NCI-H460 (cell line): ENCODE measurements at places on chromosomes 3 and 15.

GRCh38 chr3:81839504-81840094 is 78.2 kb upstream of the GBE1 start:
- no peak for DNase-seq

DNA sequence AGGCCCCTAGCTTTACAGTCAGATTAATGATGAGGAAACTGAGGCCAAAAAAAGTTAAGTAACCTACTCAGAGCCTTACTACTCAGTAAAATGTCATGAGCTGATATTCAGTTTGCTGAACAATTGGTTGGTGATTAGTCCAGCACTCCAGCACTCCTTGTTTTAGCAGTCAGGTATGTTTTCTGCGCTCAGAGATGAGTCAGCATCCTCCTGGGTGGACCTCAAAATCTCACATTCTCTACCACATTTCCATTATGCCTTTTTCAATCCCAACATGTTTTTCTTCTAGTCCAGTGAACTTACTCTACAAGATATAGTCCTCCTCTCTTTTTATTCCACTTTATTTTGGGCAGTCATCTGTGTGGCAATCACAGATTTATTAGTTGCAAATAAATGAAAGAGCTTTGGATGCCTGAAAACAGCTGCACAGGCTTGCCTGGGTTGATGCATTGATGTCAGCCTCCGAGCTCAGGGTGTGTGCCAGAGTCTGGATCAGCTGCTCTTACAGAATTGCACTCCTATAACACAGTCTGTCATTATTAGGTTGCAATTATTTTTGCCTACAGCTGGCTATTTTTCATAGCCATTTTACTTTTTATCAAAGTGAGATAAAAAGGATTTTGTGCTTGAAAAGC is 133.2 kb downstream of the ARPP21 start:
- no peak for DNase-seq

DNA sequence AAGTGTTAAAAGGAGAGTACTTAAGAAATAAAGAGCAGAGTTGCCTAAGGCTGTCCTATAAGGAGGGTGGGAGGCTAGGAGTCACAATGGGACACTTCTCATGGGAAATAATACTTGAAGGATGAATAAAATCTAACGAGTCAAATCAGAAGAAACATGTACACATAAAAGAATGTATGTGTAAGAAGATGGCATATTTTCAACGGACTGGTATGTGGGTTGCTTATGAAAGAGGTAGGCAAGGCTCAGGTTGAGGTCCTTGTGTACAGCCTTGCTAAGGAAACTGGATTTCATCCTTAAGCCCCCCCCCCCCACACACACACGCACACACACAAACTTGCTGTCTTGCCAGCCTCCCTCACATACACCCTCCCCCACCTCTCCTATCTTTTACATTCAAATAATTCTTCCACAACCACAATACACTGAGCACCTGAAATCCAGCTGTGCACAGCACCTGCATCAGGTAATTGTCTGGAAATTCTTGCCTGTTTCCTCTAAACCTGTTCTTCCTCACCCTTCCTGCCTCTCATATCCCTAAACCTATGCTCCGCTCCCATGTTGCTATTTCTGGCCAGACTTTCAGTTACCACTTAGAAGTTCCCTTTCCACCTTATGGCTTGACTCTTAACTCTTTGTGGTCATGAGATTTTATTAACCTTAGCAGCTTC is 79.2 kb downstream of the FMN1 start:
- no peak for DNase-seq

DNA sequence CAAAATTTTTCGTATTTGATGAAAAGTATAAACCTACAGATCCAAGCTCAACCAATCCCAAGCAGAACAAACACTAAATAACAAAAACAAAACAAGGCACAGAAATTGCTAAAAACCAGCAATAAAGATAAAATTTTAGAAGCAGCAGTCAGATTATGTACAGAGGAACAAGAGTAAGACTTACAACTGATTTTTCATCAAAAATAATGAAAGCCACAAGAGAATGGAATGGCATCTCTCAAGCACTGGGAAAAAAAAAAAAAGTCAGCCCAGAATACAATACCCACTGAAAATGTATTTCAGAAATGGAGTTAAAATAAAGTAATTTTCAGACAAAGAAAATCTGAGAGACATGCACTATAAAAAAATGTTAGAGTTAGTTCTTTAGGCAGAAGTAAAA is 27.0 kb downstream of the GPR156 start:
- no peak for DNase-seq

GRCh38 chr3:47578691-47579632 is at the start of gene CSPG5:
Gene CSPG5 (minus strand): TSS chr3:47578865. CDS start chr3:47578693, 172 bp downstream.
- DNase-seq, result no peak
